ENCODE measurements at places on chromosomes 7 and 10.

- no peak for DNase-seq
Observed at GRCh38 chr10:116733566-116733965, 8.8 kb downstream of the HSPA12A start.

DNA sequence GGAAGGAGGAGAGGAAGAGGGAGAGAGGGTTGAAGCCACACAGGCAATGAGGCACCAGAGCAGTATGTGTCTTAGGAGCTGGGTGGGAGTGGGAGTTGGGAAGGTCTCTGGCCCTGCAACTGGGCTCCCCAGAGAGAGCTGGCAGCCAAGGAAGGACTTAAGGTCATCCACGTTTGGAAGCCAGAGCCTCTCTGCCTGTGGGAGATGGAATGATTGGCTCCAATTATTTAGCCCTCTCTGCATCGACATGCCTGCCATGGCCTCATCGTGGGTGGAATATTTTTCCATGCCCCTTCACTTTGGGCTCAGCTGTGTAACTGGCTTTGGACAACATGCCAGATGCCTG, 478.5 kb downstream of the RPS24 start:
- no peak for DNase-seq

DNA sequence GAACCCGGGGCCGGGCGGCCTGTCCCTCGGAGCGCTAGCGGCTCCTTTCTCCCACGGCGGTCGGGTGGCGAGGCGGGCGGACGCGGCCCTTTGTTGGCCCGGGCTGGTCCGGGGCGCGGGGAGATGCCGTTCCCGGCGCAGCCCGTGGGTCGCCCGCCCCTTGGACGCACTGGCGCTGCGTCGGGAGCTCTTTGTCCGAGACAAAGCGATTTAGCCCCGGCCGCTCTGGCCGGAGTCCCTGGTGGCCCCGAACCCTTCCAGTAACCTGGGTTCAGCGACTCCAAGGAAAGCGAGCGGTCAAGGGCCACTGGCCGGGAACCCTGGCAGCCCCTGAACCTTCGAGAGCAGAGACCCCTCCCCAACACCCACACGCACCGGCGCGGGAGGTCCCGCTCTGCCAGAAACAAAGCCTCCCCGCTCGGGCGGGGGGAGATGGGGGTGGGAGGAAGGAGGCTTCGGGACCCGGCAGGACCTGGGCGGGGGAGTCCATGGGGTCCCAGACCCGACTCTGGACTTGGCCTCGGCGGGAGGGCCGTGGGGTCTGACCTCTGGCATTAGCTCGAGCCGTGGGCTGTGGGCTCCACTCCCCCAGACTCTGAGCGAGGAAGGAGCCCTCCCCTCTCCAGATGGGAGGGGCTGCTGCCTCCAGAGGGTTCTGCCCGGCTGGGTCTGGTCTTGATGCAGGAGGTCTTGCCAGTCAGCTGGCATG, 836 bp downstream of the DPYSL4 start:
- no peak for DNase-seq

- DNase-seq, result no peak
Observed at GRCh38 chr10:51878695-51879094, 179.3 kb upstream of the CSTF2T start.

- peak; percentile 64 for DNase-seq
Observed at GRCh38 chr10:132443605-132443982, 46.6 kb downstream of the PWWP2B start.

DNA sequence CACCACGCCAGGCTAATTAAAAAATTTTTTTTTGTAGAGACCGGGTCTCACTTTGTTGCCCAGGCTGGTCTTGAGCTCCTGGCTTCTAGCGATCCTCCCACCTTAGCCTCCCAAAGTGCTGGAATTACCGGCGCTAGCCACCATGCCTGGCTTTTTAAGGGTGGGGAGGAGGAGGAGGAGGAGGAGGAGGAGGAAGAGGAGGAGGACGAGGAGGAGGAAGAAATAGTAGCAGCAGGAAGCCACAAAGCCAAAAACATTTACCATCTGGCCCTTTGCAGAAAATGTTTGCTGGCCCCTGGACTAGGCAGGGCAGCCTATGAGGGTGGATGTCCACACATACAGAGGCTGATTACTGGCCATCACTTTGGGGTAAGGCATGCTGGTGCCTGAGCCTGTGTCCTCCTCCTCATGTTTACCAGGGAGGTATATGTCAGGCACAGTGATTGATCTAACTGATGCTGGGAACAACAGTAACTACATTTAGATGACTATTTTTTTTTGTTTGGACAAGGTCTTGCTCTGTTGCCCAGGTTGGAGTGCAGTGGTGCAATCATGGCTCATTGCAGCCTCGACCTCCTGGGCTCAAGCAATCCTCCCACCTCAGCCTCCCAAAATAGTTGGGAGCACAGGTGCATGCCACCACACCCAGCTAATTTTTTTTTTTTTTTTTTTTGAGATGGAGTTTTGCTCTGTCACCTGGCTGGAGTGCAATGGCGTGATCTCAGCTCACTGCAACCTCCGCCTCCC, 122.1 kb downstream of the HIP1 start:
- DNase-seq, result no peak

DNA sequence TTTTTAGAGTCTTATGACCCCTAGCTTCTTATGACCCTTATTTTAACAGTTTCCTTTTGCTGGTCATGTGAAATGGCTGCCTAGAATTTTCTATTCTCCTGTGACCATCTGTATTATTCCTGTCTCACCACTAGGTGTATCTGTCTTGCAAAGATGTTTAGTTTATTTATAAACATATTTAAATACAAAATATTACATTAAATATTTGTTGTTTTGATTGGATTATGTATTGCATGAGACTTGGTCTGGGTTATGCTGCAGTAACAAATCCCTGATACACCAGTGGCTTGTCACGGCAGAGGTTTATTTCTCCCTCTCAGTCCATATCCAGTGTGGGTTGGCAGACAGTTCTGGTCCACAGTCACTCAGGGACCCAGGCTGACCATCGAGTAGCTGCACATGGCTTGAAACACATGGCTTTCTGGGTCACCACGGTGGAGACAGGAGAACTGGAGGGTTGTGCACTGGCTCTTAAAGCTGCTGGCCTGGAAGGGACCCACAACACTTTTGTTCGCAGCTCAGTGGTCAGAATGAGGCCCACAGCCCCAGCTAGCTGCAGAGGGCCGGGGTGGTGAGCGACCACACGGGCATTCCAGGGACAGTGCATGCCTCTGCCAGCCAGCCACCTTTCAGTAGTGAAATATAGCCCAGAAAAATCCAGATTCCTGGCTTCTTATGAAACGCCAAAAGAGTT, 7.4 kb downstream of the RASSF4 start:
- no peak for DNase-seq

- no peak for DNase-seq
Observed at GRCh38 chr7:84665339-84665738, 470.8 kb upstream of the SEMA3A start.

DNA sequence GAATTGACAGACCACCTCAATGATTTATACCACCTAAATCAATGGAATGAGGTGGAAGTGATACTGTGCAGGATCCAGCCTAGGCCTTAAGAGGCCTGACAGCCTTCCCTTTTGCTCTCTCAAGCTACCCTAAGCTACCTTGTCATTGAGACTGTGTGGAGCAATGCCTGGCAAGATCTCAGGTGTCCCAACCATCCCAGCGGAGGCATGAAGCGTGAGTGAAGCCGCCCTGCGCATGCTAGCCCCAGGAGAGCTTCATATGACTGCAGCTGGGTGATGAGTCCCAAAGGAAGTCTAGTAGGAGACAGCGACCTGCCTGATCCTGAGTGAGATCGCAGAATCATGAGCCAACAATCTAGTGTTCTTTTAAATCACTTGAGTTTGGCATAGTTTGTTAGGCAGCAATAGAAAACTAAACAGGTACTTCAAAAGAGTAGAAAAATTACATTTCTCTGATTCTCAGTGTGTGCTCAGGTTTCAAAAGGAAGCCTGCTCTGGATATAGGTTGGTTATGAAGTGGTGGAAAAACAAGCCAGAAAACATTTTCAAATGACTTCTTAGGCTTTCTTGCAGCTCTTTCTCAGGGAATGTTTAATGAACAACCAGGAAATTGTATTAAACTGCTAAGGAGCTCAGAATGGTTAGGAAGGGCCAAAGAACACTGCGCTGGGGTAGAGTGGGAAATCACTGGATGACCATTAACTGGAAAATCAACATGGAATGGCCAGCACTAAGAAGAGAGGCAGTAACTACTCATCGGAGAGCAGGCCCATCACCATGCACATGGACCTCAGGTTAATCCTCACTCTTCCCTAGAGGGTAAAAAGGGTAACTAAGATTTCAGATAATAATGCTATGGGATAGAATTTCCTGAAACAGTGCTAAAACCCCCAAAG, 535.2 kb downstream of the PHTF2 start:
- DNase-seq, result no peak

GRCh38 chr7:89914711-89915110, 239.6 kb upstream of the STEAP1 start:
- no peak for DNase-seq

- no peak for DNase-seq
Observed at GRCh38 chr7:51369746-51370145, 53.1 kb upstream of the COBL start.

DNA sequence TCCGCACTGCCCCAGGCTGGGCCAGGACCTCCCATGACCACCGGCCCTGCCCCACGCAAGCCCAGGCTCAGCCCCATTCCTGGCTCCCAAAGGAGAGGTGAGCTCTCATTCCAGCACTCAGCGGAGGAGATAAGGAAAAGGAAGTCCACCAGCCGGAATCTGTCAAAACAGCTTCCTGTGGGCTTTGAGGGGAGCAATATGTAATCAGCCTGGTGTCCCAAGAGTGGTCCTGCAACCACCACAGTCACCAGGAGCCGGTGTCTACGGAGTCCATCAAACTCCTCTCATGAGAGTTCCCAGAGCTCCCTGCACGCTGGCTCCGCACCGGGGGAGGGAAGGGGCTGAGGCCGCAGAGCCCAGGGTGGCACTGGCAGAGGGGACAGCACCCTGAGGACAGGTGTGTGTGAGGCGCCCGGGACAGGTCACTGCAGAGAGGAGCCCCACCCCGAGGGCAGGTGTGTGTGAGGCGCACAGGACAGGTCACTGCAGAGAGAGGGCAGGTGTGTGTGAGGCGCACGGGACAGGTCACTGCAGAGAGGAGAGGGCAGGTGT, 57.9 kb downstream of the STK32C start:
- DNase-seq, result no peak

DNA sequence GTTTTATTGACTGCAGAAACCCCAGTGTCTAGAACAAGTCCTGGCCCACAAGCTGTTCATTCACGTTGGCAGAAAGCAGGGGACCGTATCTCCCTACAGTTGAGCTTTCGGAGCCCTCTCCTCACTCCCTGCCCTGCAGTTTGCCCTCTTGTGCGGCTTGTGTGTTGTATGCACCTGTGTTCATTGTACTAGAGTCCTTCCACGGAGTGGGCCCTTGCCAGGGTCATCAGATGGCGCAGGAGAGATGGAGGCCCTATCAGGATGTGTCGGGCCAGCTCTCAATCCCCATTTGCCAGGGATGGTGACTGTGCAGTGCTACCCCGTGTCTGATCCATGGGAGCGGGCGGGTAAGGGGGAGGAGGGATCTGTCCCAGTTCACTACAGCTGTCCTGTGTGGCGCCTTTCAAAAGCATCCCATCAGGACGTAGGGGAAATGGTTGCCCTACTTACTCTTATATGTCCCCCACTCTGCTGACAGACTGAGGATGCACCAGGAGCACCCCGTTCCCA, 77.4 kb upstream of the PRR15 start:
- no peak for DNase-seq
